ENCODE measurements at places on chromosomes 1 and 21.

- no peak for DNase-seq
Observed at GRCh38 chr1:45170151-45170742, 36.2 kb downstream of the ZSWIM5 start.

- DNase-seq, result no peak
Observed at GRCh38 chr1:146049436-146049835, 27.9 kb upstream of the HJV start.

DNA sequence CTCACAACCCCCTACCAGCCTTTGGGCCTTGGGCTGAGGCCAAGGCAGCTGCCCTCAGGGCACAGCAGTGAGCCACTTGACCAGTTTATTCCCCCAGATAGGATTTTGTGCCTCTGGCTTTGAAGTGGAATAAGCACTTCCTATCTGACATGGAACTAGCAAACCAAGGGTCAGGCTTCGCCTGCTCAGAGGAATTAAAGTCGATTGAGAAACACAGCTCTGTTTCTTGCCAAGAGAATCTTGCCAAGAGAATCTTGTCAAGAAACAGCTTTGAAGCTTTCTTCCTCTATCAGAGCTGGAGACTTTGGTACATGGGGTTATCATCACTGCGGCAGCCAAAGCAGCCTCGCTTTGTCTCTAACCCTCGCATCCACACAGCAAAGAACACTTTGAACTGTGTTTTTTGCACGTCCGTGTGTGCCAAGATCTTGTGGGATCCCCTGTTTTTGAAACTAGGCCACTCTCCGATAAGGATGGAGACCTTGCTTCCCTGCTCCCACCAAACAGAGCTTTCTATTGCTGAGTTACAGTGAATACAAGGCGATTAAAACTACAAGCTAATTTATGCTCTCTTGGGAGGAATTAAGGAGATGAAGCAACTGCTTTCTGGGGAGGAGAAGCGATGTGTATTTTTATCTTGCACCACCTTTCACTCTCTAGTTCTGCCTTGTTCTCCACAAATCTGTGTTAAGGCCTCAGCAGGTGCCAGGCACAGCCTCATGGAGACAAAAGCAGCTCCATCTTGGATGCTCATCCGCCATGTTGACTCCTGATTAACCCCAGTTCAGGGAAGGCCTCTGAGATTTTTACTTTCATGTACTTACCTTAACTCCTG is 67.3 kb downstream of the RHOU start:
- no peak for DNase-seq

DNA sequence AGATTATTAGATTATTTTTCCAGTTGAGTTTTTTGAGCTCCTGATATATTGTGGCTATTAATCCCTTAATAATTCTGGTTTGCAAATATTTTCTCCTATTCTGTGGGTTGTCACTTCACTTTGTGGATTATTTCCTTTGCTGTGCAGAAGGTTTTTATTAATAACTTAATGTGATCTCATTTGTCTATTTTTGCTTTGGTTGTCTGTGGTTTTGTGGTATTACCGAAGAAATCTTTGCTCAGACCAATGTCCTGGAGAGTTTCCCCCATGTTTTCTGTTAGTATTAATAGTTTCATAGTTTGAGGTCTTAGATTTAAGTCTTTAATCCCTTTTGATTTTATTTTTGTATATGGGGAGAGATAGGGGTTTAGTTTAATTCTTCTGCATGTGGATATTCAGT is 7.1 kb upstream of the TBX19 start:
- no peak for DNase-seq

DNA sequence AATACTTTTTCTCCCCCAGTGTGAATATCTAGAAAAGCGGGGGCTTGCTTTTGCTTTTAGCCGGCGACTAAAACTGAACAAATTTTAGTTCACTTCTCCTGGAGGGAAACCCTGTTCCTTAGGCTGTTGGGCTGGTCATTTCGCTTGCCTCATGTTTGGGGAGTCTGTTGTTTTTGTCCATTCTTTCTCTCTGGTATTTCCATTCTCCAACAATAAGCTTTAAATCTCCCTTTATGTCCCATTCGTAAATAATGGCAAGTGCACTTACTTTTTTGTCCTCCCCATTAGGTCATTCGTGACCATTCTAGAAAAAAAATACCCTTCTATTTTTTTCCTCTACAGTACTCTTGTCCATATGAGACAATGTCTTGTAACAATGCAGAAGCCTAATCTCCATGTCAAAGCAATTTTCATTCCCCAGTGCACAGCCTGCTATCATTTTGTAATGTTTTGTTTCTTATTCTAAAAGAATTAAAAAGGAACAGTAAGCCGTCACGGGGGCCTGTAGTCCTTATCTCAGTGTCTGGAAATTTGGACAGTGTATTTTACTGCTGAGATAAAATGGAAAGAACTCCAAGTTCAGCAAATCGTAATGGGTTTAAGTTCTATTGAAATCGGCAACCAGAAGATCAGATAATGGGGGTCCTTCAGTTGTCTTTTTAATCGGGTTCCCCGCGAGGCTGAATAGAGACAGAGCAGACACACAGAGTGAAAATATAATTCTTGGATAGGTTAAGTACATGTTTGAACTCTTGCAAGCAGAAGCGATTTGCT is 21.8 kb downstream of the PROX1 start:
- no peak for DNase-seq

- no peak for DNase-seq
Observed at GRCh38 chr1:95179205-95179986, 54.6 kb upstream of the RWDD3 start.

- no peak for DNase-seq
Observed at GRCh38 chr1:67634396-67634935, 50.5 kb upstream of the GADD45A start.

DNA sequence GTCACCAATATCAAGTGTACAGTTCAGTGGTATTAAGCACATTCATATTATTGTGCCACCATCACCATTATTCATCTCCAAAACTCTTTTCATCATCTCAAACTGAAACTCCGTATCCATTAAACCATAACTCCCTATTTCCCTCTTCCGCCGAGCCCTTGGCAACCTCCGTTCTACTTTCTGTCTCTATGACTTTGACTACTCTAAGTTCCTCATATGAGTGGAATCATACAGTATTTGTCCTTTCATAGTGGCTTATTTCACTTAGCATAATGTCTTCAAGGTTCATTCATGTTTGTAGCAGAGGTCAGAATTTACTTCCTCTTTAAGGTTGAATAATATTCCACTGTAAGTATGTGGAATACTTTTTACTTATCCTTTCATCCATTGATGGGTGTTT is 21.7 kb downstream of the SELP start:
- no peak for DNase-seq

GRCh38 chr1:164578479-164579200 is 19.7 kb downstream of the PBX1 start:
- DNase-seq, result no peak

DNA sequence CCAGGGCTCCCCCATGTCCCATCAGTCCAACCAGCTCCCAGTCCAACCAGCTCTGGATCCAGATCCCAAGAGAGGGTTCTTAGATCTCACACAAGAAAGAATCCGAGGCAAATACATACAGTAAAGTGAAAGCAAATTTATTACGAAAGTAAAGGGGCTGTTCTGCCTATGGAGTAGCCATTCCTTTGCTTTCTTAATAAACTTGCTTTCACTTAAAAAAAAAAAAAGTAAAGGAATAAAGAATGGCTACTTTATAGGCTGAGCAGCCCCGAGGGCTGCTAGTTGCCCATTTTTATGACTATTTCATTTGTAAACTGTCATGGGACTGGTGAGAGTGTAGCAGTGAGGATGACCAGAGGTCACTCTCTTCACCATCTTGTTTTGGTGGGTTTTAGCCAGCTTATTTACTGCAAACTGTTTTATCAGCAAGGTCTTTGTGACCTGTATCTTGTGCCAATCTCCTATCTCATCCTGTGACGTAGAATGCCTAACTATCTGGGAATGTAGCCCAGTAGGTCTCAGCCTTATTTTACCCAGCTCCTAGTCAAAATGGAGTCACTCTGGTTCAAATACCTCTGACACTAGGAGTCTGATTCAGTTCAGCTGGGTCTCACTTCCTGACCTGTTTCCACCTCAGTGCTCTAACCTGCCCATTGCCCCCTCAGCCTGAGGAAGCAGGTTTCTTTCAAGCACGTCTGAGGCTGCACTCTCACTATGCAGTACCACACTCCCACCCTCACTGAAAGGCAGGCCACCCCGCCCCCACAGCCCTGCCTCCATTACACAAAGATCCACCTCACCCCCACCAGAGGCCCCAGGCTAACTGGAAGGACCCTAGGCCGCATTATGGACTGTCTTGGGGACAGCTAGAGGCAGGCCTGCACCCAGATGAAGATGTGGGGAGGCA is 26.5 kb upstream of the ATP2B4 start:
- no peak for DNase-seq

GRCh38 chr21:27426196-27426595 is 459.3 kb upstream of the ADAMTS5 start:
- peak; percentile 3 for DNase-seq

GRCh38 chr1:87262688-87263087 is 66.0 kb upstream of the LMO4 start:
- no peak for DNase-seq

DNA sequence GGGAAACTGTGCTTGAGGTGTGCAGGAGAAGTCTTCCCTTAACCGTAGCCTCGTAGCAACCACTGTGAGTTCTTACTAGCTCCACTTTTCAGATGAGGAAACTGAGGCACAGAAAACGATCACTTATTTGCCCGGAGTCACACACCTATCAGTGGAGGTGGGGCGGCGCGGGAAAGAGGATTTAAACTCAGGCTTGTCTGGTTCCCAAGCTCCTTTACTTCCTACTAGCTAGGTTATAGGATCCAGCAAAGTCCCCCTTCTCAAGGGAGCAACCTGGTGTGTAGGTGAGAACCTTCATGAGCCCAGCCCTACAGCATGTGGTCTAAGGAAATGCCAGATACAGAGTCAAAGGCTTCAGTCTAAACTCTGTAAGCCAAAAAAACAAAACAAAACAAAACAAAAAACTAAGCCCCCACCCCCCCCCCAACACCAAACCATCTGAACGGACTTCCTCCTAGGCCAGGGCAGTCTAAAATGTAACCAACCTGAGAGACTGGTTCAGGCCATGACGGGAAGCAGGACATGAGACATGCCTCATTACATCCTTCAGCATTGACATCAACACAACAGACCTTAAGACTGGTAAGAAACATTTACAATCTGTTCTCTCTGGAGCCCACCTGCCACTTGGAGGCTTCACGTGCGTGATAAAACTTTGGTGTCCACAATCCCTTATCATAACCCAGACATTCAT is 709 bp upstream of the FBXO42 start:
- no peak for DNase-seq

DNA sequence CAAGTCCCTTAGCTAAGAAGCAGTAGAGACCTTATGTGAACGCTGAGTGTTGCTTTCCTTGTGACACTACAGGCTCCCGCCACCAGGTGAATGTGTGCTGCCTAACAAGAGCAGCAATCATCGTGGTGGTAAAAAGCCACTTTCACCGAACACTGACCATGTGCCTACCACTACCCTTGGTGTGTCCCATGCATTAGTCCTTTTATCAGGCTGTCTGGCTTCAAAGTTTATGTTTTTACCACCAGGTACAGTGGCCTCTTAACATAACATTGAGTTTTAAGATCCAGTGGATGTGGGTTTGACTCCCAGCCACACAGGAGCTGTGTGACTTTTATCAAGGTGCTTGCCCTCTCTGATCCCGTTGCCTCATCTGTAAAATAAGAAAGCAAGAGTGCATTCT is 1.7 kb downstream of the C1QB start:
- no peak for DNase-seq

GRCh38 chr1:204345438-204345841 is 14.3 kb downstream of the PLEKHA6 start:
- DNase-seq, result no peak

GRCh38 chr1:45929257-45929687 is 125.9 kb downstream of the MAST2 start:
- DNase-seq, result peak; percentile 70

- DNase-seq, result no peak
Observed at GRCh38 chr1:83554174-83554573, 444.8 kb downstream of the TTLL7 start.

DNA sequence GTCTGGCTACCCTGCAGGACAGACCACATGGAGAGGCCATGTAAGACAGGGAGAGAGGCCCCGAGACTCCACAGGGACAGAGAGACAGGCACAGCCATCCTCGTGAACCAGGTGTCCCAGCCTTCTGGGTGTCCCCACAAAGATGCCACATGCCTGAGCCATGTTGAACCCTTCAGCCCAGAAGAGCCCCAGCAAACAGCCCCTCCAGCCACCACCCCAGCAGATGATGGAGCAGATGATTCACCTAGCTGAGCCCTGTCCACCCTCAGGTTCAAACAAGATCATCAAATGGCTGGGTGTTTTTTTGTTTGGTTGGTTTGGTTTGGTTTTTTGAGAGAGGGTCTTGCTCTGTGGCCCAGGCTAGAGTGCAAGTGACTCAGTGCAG is 78.7 kb downstream of the DHRS3 start:
- no peak for DNase-seq

- no peak for DNase-seq
Observed at GRCh38 chr1:202624781-202625108, 85.5 kb downstream of the SYT2 start.

DNA sequence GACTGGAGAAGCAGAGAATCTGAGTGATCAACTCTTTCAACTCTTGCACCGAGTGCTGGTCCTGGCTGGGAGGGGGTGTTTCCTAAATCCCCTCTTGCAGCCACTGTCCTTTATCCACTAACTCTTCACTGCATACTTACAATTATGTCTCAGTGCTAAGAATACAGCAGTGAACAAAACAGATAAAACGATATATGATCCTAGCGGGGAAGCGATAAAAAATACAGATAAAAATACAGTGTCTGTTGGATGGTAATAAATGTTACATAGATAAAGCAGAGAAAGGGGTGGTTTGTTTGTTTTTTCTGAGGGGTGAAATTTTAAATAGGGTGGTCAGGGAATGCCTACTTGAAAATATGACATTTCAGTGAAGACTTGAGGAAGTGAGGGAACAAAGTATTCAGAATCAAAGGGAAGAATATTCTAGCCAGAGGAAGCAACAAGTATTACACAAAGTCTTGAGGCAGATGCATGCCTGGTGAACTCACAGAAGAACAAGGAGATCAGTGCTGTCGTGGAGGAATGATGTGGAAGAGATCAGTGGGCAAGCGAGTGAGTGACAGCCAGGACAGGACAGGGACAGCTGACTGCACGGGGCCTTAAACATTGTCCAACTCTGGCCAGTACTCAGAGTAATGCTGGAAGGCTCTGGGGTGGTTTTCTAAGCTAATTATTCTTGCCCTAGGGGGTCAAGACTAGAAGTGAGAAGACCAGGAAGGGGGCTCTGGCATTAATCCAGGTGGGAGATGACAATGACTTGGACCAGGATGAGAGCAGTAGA is 110.0 kb downstream of the APP start:
- DNase-seq, result no peak

GRCh38 chr21:17613242-17613676 is 558 bp upstream of the BTG3 start:
- peak; percentile 16 for DNase-seq

DNA sequence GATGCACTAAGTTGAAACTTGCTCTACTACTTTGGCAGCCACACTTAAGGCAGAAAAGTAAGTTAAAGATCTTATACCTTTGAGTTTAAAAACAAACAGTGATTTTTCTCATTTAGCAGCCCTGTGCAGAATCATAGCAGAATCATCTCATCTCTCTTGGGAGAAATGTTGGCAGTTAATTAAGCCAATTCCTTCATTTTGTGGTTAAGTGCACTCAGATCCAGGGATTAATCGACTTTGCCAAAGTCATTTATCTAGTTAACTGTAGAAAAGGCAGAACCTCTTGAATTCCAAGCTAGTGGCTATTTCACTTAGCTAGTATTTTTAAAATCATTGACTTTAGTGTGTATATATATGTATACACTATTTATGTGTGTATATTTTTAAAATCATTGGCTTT is 125.0 kb downstream of the GPR52 start:
- DNase-seq, result no peak

- DNase-seq, result no peak
Observed at GRCh38 chr1:85027242-85027983, 20.9 kb downstream of the MCOLN3 start.

GRCh38 chr1:219837274-219837993 is 90.9 kb downstream of the SLC30A10 start:
- DNase-seq, result peak; percentile 52
